ENCODE measurements at places on chromosomes 12 and 14.

DNA sequence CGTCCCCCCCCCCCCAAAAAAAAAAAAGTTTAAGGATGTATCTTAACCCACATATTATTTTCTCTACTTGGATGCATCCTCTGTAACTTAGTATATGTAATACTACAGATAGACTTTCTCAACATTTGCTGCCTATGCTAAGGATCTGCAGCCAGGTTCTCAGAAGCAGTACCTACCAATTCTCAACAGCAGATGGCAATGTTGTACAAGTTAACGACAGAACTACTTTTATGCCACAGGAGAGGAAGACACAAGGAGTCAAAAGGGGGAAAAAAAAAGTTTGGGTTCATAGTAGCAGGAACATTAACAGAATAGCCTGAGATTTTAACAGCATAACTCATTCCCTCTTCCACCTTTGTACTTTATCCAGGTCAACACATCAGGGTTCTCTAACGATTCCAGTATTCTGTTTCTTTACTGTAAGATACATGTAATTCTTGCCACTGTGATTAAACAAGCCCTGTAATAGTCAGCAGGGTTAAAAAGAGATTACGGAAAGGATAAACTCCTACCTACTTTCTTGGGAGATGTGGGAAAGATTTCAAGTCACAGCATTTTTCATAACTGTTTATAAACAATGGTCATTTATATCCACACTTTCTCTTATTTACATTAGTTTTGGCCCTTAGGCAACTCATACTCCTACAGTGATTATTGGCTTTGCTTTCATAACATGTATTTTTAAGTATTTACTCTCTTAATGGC lies 5.7 kb upstream of the NEK9 start:
- H3K27ac ChIP-seq = peak overlapping the region; percentile 9
- H3K4me1 ChIP-seq = peaks cover 10% of the 10 kb centered on the region
- H3K36me3 ChIP-seq = peaks cover 74% of the 10 kb centered on the region
- no peaks in the 10 kb centered on the region for H3K27me3 ChIP-seq
- no peak overlapping the region for H3K4me3 ChIP-seq

- ATAC-seq = peak; percentile 8
- peaks cover 19% of the 10 kb centered on the region for H3K4me1 ChIP-seq
- peaks cover 28% of the 10 kb centered on the region for H3K36me3 ChIP-seq
- peak overlapping the region; percentile 98 for H3K4me3 ChIP-seq
- H3K27ac ChIP-seq = peak overlapping the region; percentile 99
- H3K27me3 ChIP-seq = no peaks in the 10 kb centered on the region
Observed at GRCh38 chr12:62258941-62259630, 1.1 kb upstream of the USP15 start.

DNA sequence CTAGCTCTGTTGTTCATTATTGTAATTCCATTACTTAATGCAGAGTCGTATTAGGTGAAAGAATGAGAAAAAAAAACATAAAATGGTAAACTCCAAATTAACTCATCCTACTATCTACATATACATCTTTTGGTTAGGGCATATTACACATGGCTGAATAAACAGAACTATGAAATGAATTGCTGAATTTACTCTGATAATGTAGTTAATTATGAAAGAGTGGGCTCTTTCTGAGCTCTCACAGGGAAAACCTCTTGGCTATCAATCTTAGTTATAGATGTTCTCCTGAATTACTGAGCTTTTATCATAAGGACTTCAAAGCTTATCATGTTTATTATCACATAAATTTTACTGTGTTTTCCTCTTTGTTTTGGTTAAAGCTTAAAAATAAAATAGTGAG lies 798.5 kb upstream of the MDGA2 start:
- no peak overlapping the region for H3K27ac ChIP-seq
- no peaks in the 10 kb centered on the region for H3K27me3 ChIP-seq
- ATAC-seq = no peak
- no peaks in the 10 kb centered on the region for H3K4me1 ChIP-seq
- H3K36me3 ChIP-seq = no peaks in the 10 kb centered on the region
- no peak overlapping the region for H3K4me3 ChIP-seq

DNA sequence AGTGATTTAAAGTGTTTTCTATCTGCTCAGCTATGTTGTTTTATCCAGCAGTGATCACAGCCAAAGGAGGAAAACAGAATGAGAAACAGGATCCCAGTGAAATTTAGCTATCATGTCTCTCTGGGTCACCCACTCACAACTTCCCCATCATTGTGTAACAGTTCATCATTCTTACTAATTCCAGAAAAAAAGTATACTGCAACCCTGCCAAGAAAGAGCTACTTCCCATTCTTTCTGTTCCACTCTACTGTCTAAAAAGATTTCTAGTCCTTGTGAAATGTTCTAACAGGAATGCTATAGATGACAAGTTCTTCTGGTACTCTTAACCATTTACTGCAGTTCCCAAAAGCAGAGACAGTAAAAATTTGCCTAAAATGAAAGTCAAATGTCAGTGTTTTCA lies 39.2 kb upstream of the CD163 start:
- no peak overlapping the region for H3K4me3 ChIP-seq
- no peak overlapping the region for H3K27ac ChIP-seq
- no peak for ATAC-seq
- H3K36me3 ChIP-seq = no peaks in the 10 kb centered on the region
- peaks cover 48% of the 10 kb centered on the region for H3K27me3 ChIP-seq

DNA sequence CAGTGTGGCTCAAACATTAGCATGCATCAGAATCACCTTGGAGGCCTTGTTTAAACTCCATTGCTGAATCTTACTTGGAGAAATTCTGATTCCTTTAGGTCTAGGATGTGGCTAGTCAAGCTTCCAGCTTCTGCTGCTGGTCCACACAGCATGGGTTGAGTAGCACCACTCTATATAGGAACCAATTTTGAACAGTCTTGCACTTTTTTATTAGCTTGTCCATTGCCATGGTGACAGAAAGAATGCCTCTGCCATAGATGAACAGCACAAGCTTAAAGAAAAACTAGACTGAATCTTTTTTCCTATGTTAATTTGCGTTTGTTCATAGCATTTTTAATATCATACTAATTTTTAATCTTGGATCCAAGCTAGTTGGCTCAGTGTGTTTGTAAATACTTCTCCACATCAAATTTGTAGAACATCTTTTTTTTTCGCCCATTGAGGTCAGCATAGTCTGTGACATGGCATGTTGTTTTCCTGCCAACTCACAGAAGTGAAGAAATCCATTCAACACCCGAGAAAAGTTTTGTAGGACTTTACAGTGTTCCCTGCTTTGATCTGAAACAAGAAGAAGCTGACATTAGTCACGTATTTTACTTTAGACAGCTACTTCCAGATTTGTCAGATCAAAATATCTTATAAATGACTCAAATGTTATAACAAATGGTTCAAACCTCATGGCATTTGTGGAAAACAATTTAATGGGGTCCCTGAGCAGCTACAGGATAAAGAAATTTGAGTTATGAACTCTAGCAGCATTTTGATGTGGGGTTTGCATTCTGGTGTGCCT lies 438.8 kb downstream of the EGLN3 start:
- no peaks in the 10 kb centered on the region for H3K36me3 ChIP-seq
- no peak overlapping the region for H3K4me3 ChIP-seq
- peaks cover 12% of the 10 kb centered on the region for H3K27me3 ChIP-seq
- H3K27ac ChIP-seq = no peak overlapping the region
- no peaks in the 10 kb centered on the region for H3K4me1 ChIP-seq

GRCh38 chr14:35506927-35507326 lies 27.0 kb upstream of the INSM2 start:
- no peak overlapping the region for H3K27ac ChIP-seq
- H3K36me3 ChIP-seq = no peaks in the 10 kb centered on the region
- H3K4me1 ChIP-seq = no peaks in the 10 kb centered on the region
- peaks cover under 1% of the 10 kb centered on the region for H3K27me3 ChIP-seq
- ATAC-seq = no peak

- ATAC-seq = no peak
- H3K27me3 ChIP-seq = no peaks in the 10 kb centered on the region
- peaks cover 18% of the 10 kb centered on the region for H3K36me3 ChIP-seq
Observed at GRCh38 chr14:20416223-20416622, 2.9 kb upstream of the TEP1 start.

GRCh38 chr12:124766727-124767065 lies 97.0 kb downstream of the SCARB1 start:
- peaks cover under 1% of the 10 kb centered on the region for H3K27me3 ChIP-seq
- H3K36me3 ChIP-seq = no peaks in the 10 kb centered on the region
- no peak overlapping the region for H3K4me3 ChIP-seq
- H3K27ac ChIP-seq = peak overlapping the region; percentile 12

GRCh38 chr12:121961195-121961879 lies 42.9 kb downstream of the CFAP251 start:
- ATAC-seq = no peak
- H3K27me3 ChIP-seq = no peaks in the 10 kb centered on the region
- no peaks in the 10 kb centered on the region for H3K36me3 ChIP-seq
- H3K4me3 ChIP-seq = no peak overlapping the region

DNA sequence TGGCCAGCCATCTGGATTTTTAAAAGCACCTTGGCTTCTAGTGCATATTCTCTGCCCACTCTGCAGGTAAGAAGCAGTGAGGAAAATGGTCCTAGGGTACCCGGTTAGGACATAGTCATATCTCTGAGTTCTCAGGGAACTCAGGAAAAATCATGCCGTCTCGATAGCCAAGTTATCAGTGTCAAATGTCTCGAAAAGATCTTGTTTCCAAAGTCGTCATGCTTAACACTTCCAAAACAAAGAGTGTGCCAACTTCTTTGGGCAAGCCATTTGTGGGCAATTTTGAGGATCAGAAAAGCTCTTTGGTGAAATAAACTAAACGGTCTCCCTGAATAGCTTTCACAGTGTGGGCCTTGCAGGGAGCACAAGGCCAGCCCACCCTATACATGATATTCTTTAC lies 39.2 kb downstream of the RASSF3 start:
- H3K36me3 ChIP-seq = peaks cover 7% of the 10 kb centered on the region
- no peaks in the 10 kb centered on the region for H3K27me3 ChIP-seq
- H3K4me1 ChIP-seq = peaks cover 33% of the 10 kb centered on the region

- no peak overlapping the region for H3K27ac ChIP-seq
- H3K36me3 ChIP-seq = no peaks in the 10 kb centered on the region
- ATAC-seq = no peak
- H3K4me1 ChIP-seq = no peaks in the 10 kb centered on the region
Observed at GRCh38 chr14:36423430-36423829, 96.6 kb downstream of the NKX2-1 start.

DNA sequence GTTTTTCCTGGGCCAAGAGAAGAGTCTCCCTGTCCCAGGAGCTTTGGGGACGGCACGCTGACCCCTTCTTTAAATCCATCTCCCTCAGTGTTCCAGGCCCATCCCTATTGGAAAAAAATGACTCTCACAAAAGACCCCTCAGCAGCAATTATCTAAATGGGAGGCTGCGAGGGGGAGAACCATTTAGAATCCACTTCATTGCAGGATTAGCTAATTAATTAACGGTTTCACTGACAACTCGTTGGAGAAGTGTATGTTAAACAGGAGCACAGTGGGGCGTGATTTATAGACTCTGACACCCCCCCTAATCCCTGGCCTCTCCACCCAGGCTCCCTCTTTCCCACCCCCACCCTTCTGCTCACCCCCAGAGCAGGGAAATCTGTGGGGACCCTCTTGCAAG lies 162.8 kb upstream of the LHX5 start:
- no peak overlapping the region for H3K4me3 ChIP-seq
- ATAC-seq = no peak
- no peak overlapping the region for H3K27ac ChIP-seq
- peaks cover 17% of the 10 kb centered on the region for H3K27me3 ChIP-seq

DNA sequence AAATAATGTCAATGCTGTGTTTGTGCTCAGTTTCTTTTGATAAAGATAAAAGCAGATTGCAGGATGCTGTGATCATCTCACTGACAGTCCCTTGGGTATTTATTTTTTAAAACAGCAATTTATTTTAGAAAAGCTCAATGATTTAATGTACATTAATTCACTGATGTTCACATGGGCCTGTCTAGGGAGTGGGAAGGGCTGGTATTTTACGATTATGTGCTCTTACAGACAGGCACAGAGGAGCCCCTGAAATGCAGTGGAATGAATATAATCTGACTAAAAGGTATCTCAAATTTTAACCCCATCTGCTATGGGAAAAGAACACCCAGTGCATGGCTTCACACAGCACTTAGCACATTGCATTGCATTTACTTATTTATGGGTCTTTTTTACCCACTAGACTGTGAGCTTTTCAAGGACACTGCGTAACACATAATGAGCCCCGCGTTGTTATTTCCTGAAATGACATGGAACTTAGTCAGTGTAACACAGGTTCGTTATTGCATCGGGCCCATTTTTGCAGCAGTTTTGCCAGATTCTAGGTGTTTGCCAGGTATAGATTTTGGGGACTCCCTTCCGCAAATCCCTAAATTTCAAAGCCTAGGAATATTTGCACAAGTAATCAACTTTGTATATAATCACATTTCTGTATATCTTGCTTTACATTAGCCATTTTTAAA lies 425.3 kb upstream of the FBXO33 start:
- H3K27ac ChIP-seq = no peak overlapping the region
- no peaks in the 10 kb centered on the region for H3K36me3 ChIP-seq
- H3K4me3 ChIP-seq = no peak overlapping the region
- ATAC-seq = no peak
- H3K4me1 ChIP-seq = no peaks in the 10 kb centered on the region

DNA sequence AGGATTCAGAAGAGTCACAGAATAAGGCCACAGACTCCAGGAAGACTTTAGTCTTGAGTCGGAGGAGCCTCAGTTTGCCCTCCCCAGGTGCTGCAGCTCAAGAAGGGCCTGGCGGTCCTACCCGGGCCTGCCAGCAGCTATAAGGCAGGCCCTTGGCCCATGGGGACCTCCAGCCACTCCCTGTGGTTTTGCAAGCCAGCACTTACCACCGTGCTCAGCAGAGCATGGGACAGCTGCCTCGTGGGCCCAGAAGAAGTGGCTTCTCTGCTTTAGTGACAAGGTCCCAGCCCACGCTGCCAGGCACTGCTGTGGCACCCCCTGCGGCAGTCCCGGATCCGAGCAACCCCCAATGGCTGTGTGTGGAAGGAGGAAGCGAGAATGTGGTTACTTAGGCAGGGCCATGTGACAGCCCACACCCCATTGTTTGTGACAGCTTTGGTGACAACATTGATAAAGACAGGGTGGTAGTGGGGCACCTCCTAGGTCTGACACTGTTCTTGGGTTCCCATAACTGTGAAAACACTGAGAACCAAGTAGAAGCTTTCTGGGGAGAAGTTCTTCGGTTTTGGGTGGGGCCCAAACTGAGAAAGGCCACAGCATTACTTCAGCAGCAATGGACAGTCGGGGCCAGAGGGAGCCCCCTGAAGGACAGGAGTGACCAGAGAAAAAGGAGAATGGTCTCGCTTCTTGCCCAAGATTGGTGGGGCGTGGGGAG lies at the start of gene SELPLG:
SELPLG (minus strand) TSS at position 361 of the 715 bp plus-strand sequence. CDS start 9,587 bp downstream, outside the sequence.
- peak within 1 kb of the TSS; percentile 92 for H3K27ac ChIP-seq
- H3K36me3 ChIP-seq = peaks cover 50% of the 10 kb centered on the region
- H3K27me3 ChIP-seq = no peaks in the 10 kb centered on the region

GRCh38 chr14:69317102-69317755 lies 57.3 kb downstream of the GALNT16 start:
- no peaks in the 10 kb centered on the region for H3K4me1 ChIP-seq
- H3K27ac ChIP-seq = no peak overlapping the region
- ATAC-seq = no peak
- no peaks in the 10 kb centered on the region for H3K36me3 ChIP-seq
- H3K4me3 ChIP-seq = no peak overlapping the region
